H1 (cell line): ENCODE measurements at places on chromosomes 1 and 21. TPM values are rescaled to one million over a fixed set of nuclear protein-coding genes. Genes with fewer than 3 reads are reported as not detected.

The PTGFR gene
- total RNA-seq = 0.13 TPM in 1 of 2 replicates, not detected in the other

The NCMAP gene
- total RNA-seq = 0.21 and 0.39 TPM in 2 replicates

DNA sequence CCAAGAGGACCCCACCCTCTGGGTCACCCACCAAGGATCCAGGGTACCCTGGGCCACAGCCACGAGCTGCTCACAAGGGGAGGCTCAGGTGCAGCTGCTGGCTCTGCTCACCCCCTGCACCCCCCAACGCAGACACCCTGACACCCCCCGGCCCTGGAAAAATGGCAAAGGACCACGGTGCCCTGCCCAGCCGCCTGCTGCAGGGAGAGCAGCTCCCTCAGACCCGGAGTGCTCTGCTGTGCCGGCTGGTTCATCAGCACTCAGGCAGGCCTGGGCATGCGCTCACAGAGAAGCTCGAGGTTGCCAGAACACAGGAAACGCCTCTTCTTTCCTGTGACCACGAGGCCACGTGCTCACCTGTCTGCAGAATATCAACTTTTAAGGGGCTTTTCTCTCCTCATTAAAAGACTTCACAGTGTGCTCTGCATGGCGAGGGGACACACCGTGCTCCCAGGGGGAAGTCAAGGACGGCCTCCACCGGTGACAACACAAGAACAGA lies 4.3 kb upstream of the C1QTNF12 start:
- no peak for DNase-seq

DNA sequence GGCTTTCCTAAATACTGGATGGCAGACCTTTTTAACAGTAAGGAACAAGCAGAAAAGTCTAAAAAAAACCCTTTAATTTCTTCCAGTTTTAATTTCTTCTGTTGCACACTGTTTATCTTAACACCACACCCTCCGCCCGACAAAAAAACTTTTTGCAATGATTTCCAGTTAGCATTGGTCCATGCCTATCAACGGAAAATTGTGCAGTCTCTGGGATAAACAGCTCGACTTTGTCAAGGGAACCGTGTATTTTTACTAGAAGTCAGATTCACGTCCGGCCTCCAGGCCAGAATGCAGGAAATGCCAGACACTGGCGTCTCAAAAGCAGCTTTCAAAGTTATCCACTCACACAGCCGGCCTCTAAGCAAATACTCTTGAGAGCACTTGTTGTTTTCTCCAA lies 378 bp upstream of the NUP210L start:
- no peak for DNase-seq

DNA sequence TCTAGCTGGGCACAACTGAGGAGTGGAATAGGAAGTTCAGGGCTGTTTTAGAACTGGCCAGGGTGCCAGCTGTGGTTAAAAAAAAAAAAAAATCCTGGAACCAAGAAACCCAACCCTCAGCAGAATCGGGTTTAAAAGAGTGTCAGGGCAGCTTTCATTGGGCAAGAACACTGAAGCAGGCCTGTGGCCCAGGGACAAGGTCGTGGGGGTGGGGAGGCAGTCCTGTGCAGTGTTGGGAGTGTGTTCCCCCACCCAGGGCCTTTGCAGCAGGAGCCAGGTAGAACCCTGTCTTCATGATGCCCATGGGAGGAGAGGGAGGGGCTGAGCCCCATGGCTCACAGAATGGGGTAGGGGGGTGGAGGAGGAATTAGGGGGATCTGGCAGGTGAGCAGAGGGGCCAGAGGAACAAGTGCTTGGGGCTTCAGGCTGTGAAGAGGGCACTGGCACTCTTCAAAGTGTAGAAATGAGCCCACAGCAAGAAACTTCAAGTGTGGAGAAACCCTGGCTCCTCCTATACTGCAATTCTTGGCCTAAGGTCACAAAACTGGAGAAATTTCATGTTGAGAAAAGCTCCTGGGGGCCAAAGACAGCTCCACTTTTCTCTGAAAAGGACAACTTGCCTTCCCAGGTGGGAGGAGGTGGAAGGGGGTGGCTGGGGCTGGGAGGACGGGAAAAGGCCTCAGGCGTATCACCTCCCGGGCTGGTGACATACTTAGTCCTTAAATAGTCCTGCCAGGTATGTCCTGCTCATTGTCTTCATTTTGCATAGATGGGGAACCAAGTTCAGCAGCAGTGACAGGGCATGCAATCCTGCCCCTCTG lies 39.3 kb downstream of the KIAA1614 start:
- DNase-seq = no peak
